ENCODE measurements at places on chromosomes 2 and 18.
A peak's percentile ranks its signal among the peaks of the same experiment; 100 is the strongest.

DNA sequence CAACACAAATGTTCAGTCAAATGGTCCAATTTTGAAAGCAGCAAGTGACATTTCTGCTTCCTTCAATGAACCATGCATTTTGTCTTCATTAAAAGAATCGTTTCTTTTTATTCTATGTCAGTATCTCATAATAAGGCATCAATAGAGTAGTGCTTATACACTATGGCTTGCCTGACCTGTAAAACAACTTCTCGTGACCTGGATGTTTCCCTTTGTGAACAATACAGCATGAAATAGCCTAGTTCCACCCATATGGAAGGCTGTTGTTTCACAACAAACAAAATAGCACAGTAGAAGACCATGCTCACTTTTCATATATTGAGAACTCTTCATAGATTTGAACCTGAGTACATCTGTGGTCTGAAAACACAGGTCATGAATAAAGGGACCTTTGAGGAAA lies 104.3 kb upstream of the PIK3C3 start:
- DNase-seq = no peak

GRCh38 chr18:54378057-54378456 lies 20.4 kb downstream of the C18orf54 start:
- no peak for DNase-seq

- no peak for DNase-seq
Measured at GRCh38 chr2:189505492-189505891, 64.2 kb downstream of the WDR75 start.

- DNase-seq = no peak
Measured at GRCh38 chr2:56811401-56811800, 627.6 kb downstream of the CCDC85A start.

DNA sequence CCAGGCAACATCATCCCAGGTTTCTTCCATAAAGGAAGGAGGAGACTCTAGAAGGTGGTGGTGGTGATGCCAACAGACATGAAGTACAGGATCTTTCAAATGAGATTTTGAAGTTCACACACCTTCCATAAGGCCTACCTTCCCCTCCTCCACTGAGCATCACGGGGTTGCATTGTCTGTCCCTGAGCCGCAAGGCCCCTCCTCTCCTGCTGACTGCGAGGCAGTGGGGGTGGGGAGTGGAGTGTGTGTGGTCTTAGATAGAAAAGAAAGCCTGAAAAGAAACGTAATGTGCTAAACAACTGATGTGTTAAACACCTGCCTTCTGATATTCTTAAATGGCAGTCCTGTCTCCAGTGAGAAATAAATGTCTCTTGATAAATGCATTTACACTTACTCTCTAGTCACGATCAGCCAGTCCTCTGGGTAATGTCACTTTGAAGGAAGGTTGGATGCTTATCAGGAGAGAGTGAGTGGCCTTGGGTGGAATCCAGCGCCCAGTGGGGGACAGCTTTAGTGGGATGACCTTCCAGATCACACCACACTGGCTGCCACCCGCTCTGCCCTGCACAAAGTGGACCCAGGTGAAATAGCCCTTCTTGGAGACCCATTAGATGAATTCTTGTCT lies 5.5 kb upstream of the SCYGR5 start:
- DNase-seq = no peak

DNA sequence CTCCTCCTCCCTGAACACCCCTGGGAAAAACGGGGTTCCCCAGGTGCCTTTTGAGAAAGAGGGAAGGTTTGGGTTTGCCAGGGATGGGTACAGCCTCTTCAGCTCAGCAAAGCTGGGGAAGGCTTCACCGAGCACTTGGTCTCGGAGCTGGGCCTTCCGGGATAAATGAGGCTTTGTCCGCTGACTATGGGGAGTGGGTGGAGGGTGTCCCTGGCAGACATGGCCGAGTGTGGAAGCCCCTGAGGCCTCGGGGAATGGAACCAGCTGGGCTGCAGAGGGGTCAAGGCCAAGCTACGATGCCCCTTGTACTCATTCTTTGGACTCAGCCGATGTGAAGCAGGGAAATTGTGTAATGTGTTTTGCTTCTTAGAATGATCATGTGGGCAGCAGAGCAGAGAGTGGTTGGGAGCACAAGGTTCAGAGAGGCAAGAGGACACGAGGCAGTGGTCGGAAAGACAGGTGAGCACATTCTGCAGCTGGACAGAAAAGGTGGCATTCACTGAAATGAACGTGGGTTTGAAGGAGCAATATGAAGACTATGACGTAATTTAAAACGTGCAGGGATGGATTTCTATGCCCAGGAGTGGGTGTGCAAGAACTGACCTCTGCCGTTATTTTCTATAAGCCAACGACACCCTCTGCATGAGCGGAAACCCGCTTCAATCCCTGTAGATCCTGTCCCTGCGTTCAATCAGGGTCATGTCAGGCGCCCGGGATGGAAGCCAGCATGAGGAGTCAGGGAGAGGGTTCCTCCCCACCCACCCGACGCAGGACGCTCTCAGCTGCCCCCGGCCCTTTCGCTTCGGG lies 142.6 kb downstream of the PXDN start:
- no peak for DNase-seq

DNA sequence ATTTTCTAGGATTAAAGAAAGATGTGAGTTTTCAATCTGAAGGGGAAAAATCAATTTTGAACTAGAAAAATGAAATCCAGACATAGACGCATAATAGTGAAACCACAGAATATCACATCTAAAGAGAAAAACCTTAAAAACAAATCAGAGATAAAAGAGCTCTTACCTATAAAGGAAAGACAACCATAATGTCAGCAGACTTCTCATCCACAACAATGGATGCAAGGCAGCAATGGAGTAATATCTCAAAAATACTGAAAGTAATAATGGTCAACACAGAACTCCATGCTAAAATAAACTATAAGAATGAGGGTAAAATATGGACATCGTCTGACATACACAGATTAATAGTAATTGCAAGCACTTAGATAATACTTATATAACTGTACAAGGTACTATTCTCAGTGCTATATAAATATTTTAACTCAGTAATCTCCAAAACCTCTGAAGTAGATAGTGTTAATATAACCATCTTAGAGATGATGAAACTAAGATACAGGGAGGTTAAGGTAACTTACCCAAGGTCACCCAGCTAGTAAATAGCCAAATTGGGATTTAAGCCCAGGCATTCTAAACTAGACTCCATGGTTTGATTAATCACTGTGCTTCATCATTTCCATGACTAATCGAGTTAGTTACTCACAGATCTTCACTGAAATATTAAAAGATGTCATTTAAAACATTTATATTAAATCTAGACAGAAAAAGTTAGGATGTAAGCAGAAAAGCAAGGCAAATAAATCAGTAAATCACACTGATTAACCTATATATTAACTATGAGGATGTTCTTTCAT lies 89.4 kb upstream of the SPTBN1 start:
- no peak for DNase-seq

GRCh38 chr2:214322662-214323061 lies 88.2 kb upstream of the VWC2L start:
- no peak for DNase-seq

DNA sequence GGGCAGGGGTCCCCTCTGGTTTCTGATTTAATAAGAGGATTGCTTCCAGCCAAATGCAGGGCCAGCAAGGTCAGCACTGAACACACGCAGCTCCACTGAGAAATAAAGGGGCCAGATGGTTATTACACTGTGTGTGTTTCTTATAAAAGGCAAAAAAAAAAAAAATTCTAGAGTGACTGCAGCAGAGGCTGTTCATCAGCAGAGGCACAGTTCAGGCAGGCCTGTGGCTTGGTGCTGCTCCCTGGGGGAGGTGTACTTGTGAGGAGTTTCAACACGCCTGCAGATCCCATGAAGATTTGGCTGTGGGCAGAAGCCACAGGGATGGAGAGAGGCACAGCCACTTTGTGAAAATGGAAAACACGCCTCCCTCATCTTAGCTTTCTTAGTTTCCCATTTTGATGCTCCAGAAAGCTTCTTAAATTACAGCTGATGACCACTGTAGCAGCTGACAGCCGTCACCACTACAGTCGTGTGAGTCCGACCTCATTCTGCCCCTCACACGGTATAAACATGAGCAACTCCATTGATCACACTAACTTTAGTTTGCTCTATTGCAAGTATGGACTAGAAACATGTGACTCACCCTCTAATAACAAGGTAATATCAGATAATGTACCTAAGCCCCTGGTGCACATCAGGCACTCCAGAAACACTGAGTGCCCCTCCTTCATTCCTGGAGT lies 726.5 kb upstream of the RAB6C start:
- DNase-seq = no peak

GRCh38 chr2:1662606-1663180 lies 81.6 kb downstream of the PXDN start:
- no peak for DNase-seq

GRCh38 chr2:86368161-86368824 lies 30.9 kb upstream of the REEP1 start:
- no peak for DNase-seq

- no peak for DNase-seq
Measured at GRCh38 chr2:99648178-99648844, 158.5 kb upstream of the REV1 start.

GRCh38 chr2:173969886-173970285 lies 4.7 kb upstream of the SP3 start:
- no peak for DNase-seq

- DNase-seq = no peak
Measured at GRCh38 chr2:11852526-11853196, 106.2 kb downstream of the LPIN1 start.

- no peak for DNase-seq
Measured at GRCh38 chr2:158313734-158314133, 142.8 kb downstream of the CCDC148 start.

DNA sequence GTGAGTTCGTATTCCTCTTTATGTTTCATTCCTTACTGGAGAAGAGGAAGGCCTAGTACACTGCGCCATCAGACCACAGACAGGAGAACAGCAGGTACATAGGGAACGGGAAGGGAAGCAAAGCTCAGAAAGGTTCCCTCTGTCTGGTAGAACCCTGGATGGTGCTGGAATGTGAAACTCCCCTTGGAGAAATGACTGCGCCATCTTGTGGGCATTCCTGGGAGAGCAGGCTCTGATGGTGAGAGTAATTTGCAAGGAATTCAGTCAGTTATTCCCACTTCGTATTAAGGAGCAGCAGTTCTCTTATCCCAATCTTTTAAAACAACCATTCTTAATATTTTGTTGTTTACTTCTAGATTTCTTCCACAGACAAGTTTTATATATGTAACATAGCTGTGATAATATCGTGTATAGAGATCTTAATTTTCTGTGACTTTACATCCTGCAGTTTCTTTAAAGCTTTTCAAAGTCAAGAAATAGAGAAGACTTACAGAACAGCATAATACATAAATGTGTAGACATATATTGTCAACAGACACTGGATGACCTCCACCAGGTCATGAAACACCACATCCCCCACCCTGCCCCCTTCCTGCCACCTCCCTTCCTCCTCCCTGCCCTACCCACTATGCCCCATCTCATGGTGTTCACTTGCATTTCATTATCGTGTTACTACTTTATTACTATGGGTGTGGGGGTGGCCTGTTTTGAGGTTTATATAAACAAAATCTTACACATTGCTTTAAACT lies 83.9 kb downstream of the ARHGEF4 start:
- peak; percentile 38 for DNase-seq

DNA sequence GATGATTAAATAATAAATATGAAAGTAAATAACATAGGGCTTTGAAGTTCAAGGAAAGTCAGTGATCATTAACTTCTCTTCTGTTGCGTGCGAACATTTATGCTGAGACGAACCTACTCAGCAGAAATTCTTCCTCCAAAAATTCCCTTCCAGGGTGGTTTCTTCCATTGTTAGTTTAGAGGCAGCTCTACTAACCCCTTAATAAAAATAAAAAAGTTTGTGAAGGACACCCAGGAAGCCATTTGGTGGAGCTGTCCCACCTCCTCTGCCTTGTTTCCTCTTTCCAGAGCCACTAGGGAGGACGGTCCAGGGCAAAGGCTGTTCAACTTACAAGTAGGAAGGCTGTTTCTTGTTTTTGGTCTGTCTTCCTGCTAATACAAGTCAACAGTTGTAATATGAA lies 2.1 kb upstream of the SMAD2 start:
- DNase-seq = no peak

GRCh38 chr2:1816414-1816911 lies 72.1 kb upstream of the PXDN start:
- no peak for DNase-seq

DNA sequence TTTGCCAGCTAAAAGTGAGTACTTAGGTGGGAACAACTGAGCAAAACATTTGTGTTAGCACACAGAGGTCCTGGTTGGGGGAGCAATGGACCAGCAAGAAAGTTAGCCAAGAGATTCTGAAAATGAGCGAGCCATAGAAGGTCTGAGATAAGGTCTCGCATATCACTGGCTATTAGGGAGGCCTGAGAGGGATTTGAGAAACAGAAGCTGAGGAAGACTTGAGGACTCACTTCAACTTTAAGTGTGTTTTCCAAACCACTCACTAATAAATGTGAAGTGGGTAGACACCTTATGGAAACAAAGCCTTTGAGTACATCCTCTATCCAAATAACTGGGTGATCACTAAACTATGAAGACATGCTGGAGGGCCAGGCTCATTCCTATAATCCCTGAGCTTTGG lies 958.5 kb downstream of the DPP10 start:
- no peak for DNase-seq

GRCh38 chr2:151523850-151524249 lies 114.1 kb downstream of the RIF1 start:
- DNase-seq = no peak

DNA sequence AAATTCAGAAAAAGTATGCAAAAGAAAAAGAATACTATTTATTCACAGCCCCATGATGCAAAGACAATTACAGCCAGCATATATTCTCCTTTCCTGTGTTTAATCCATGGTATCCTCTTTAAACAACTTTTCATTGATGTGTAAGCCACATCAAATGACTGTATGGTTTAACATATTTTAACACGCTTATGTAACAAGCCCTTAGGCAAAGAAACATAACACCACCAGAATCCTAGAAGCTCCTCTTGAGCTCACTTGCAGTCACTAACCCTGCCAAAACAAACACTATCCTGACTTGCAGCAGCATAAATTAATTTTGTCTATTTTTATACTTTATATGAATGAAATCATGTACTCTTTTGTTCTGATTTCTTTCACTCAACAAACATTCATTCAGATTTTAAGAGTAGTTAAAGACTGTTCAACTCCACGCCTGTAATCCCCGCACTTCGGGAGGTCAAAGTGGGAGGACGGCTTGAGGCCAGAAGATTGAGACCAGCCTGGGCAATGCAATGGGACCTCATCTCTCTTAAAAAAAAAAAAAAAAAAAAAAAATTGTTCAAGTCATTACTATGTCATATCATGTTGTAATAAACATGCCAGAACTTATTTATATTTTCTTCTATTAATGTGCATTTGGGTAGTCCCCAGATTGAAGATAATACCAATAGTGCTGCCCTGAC lies 226.3 kb downstream of the NBAS start:
- DNase-seq = no peak

- DNase-seq = no peak
Measured at GRCh38 chr2:60821587-60822302, 59.6 kb upstream of the REL start.

DNA sequence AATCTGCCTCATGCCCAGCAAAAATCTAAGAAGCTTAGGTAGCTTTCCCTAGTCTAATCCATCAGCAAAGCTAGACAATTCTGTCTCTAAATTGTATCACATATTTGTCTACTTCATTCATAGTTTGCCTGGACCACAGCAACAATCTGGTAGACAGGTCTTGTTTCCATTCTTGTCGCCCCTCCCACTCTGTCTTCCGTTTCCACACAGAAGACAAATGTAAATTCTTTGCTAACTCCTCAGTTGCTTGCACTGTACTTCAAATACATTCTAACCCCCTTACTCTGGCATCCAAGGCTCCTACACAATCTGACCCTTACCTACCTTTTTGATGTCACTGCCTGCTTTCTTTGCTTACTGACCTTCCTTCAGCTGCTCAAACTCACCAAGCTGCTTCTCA lies 40.1 kb downstream of the THUMPD2 start:
- DNase-seq = no peak
